Activated T-helper 17 cell treated with anti-CD3 and anti-CD28 coated beads, Interleukin-2, amount 50 U/mL, for 72 hours (primary cell): ENCODE measurements at places on chromosomes 11 and 22. TPM values are rescaled to one million over a fixed set of nuclear protein-coding genes. Genes with fewer than 3 reads are reported as not detected.

DNA sequence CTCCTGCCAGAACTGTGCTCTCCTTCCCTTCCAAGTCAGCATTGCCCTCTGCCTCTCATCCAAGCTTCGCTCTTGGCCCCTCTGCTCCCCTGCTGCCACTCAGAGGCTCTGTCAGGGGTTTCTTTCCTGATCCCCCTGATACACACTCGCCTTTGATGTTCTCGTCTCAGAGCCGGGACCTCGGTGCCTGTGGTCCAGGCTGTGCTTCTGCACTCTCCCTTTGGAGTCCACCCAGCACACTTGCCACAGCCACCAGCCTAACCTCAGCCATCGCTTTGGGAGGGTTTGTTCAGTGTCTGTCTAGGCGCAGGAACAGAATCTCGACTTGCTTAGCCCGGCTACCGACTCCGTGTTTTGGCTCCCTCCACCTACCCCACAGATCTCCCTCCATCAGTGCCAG is 29.1 kb downstream of the PPFIA1 start:
- no peak for ATAC-seq

DNA sequence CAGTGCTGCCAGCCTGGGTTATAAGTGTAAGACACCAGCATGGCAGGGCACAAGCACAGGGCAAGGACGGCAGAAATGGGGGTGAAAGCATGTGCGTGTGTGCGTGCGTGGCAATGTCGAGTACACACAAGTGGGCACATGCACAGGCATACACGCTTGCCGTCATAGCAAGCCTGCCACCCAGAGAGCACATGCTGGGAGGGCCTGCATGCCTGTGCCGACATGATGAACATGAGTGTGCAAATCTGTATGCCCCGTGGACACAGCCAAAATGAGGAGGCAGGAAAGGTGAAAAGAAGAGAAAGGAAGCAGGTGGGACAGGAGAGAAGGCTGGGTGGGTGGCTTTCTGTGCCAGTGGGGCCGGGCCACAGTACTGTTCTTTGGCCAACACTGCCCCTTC is 62.9 kb downstream of the NECTIN1 start:
- ATAC-seq = no peak

Gene SLC22A25
- not detected for total RNA-seq

GRCh38 chr11:41283191-41283930 is 176.1 kb downstream of the LRRC4C start:
- no peak for ATAC-seq

DNA sequence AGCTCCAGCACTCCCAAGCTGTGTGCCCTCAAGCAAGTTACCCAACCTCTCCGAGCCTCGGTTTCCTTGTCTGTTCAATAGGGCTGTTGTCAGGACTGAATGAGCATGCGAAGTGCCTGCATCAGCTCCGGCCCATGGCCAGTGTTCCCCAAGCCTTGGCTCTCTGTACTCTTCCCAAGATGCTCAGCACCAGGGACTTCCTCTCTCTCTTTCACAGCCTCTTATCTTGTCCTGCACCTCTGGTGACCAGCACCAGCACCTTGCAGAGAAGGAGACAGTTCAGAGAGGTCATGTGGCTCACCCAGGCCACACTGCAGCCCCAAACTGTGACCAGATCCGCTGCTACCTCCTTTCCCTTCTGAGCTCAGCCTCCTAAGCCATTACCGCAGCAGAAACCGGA is 120.3 kb upstream of the ANO1 start:
- no peak for ATAC-seq

- ATAC-seq = no peak
Observed at GRCh38 chr11:33444835-33445594, 187.8 kb downstream of the HIPK3 start.

- ATAC-seq = no peak
Observed at GRCh38 chr22:48305726-48306235, 1521.9 kb downstream of the BRD1 start.
